Erythroblast (primary cell): ENCODE measurements at places on chromosomes 4 and X.

- DNase-seq, result no peak
These were observed 123.8 kb downstream of the ELOVL6 start for GRCh38 chr4:110074570-110074969.

DNA sequence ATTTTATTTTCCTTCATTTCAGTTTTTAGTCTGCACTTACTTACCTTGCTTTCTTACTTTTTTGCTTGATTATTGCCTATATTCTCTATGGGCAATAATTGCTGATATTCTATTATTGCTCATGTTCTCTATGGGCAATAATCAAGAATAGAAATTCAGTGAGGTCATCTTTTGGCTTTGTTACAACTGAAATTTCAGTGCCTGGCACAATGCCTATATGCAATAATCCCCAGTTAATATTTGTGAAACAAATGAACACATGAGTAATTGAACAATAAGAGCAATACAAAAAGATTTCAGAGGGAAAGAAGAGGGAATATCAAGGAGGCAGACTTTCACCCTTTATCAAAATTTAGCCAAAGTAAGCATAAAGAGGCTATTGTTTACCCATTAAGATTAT lies 48.6 kb upstream of the ARSJ start:
- DNase-seq, result no peak

DNA sequence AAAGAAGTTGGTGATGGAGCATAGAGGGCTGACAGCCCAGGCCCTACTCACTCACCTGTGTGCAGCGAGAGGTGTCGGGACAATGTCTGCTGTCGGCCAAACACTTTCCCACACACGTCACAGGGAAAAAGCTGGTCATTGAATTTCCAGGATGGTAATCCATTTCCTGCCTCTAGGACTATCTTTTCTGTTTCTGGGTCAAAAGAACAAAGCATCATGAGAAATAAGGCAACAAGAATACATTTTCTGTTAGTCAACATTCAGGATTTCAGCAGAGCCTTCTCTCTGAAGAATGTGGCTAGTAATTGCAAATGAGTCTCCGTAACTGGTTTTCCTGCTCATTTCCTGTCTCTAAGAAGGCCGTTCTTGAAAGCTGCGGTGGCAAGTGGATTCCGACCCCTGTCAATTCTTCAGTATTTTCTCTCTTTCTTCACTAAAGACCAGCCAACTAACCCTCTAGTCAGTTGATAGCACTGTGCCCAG lies 99.4 kb downstream of the C4orf51 start:
- DNase-seq, result no peak

- DNase-seq, result no peak
These were observed 17.3 kb upstream of the F11 start for GRCh38 chr4:186248643-186249042.

DNA sequence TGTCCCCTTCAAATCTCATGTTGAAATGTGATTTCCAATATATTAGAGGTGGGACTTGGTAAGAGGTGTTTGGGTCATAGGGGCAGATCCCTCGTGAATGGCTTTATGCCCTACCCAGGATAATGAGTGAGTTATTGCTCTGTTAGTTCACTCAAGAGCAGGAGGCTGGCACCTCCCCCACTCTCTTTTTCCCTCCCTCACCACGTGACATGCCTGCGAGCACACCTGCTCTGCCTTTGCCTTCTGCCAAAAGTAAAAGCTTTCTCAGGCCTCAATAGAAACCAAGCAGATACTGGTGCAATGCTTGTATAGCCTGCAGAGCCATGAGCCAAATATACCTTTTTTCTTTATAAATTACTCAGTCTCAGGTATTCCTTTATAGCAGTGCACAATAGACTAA lies 286.3 kb upstream of the UGT8 start:
- DNase-seq, result no peak

DNA sequence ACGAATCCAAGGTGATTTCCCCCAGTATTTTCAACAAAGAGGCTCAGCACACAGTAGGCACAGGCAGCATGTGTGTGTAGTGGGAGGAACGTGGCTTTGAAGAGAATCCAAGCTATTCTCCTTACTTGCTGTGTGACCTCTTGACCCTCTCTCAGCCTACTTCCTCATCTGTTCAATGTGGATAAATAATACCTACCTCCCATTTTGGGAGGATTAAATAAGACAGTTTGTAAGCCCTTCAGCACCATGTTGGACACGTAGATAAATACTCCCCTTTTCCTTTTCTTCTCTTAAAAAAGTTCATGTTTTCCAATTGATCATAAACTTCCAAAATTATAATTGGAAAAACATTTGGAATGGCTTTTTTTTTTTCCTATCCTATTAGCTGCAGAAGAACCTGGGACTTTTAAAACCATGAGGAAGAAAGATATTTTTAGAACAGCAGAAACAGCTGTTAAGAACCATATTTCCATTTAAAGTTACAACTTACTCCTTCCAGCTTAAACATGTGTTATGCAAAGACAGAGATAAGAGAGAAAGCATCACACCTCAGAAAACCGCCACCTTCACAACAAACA lies 56.1 kb upstream of the TMEM131L start:
- peak; percentile 22 for DNase-seq

DNA sequence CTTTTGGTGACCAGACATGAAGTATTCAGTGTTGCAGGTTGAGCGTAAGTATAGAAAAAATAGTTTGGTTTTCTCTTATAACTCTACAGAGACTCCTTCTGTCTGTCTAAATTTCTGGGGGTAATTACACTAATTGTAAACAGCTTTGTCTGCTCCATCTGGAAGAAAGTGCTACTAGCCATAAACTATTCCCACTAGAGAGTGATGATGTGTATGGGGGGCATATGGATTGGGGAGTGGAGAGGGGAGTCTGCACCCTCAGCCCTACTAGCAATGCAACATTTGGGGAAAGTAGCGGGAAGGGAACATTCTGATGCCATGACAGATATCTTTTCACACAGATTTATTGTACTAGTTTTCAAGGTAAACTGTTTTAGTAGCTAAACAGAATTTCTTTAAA lies 549.7 kb downstream of the TRIML1 start:
- DNase-seq, result no peak

- DNase-seq, result no peak
These were observed 47.8 kb upstream of the LGI2 start for GRCh38 chr4:25078523-25078922.

GRCh38 chrX:40866893-40867292 lies 131.6 kb upstream of the MED14 start:
- no peak for DNase-seq

GRCh38 chrX:16125520-16126149 lies 2.3 kb downstream of the GRPR start:
- no peak for DNase-seq

- peak; percentile 0 for DNase-seq
These were observed 37.8 kb upstream of the PCDH19 start for GRCh38 chrX:100447655-100448397.
